ENCODE measurements at places on chromosomes 11 and 22.

DNA sequence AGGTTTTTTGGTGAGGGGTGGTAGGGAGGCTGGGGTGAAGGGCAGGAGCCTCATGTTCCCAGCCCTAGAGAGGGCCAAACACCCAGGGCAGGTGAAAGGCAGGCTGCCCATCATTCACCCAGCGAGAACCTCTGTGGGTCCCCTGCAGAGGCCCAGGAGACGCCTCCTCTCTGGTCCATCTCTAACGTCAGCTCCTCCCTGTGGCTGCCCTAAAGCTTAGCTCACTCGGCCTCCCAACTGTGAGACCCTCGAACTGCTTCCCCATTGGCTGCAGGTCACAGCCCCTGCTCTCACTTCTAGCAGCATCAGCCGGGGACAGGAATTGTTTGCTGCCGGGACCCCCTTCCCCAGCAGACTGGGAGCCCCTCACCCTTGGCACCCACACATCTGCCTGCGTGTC is 615 bp upstream of the NFAM1 start:
- DNase-seq: no peak

DNA sequence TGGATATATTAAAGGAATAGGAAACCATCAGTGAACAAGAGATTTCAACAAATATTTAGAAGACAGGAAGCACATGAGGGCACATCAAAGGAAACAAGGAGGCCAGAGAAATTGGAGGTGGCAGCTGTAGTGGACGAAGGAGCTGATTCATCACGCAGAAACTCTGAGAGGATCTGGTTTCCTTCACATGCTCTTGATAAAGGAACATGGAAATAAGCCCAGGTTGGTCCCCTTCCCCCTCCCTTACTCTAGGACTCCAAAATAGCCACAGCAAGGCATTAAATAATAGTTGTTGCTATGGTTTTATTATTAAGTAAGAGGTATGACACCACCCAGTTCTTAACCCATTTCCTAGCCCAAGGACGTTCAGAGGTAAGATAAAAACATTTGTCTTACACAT is 11.3 kb downstream of the IZUMO1R start:
- no peak for DNase-seq

DNA sequence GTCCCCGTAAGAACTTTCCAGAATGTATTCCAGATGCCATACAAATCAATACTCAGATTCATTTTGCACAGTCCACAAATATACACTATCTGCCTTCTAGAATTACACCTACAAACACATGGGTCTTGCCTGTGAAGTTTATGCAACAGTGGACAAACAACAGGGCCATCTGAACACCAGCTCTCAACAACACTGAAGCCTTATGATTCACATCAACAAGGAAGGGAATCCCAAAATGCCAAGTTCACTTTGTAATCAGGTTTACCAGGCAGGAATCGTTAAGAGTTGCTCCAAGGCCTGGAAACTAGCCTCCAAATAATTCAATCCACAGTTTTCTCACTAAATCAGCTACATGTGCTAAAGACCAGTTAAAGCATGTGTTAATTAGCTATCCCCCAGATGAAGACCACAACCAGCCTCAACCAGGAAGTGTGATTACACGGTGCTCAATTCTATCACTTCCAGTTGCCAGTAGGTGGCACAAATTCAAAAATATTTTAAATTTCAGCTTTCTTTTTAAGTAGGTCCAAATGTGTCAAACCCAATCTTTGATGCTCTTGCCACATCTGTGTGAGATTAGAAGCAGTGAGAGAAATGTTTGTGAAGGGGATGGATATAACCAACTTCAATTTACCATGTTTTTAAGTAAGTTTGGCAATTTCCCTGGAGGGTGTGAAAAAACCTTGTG is 139.1 kb upstream of the BDNF start:
- peak; percentile 10 for DNase-seq

DNA sequence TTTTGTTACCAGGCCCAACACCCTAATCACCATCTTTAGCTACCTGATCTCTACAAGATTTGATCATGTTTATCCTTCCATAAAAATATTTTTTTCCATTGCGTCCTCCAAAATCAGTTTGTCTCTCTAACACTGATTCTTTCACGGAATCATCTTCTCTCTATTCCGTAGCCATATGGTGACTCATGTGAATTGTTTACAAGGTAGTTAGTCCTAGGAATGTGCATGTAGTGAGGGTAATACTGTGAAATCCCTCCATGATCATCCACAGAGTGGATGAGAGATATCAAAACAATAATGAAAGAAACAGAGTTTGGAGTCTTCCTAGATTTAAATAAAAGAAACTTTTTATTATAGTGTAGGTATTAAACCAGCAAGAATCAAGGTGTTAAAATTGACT is 230.2 kb downstream of the METTL15 start:
- DNase-seq: no peak

DNA sequence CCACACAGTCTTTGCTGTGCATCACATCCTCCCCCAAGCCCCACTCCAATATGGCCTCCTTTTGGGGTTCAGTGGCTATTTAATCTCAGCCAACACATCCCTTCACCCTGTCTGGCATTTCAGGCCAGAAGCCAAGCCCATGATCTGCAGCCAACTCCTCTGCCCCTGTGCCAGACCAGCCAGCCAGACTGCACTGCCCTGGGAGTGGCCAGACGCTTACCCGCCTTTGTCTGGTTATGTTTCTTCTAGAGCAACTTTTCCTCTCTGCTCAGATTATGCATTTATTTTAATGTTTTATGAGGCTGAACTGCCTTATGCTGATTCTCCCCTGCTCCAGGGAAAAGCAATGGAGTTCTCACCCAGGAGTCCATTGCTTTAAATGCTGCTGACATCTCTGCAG is 206.7 kb upstream of the TBCEL start:
- DNase-seq: no peak

DNA sequence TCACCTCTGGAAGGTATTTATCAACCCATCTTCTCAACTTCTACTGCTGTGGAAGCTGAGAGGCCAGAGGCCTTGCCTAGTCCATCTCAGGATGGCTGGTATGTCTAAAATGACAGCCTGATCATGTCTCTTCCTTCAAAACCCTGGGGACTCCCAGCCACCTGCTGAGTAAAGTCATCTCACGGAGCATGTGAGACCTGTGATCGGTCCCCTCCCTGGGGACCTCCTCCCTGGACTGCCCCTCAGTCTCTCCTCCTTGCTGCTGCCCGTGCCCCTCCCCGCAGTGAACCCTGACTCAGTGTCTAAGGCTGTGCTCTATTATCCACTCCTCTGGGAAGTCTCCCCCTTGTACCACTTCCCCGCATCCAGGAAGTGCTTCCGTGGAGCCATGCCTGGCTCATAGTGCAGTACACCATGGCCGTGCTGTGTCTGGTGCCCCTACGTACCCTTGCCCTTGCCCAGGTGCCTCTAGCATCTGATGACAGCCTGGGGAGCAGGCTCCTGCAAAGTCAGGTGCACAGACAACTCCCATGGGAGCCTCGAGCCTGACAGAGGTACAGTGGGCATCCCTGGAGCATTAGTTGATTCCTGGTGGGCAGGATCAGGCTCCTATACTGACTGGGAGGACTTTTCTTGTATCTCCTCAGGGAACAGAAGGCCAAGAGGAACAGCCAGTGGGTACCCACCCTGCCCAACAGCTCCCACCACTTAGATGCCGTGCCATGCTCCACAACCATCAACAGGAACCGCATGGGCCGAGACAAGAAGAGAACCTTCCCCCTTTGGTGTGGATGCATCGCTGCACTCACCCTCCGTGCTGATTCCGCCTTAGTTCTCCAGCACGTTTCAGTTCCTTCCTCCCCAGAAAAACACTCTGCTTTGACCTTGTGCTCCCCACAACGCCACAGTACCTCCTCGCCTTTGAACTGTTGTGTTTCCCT is 13.8 kb downstream of the SMARCB1 start:
- no peak for DNase-seq

GRCh38 chr11:64959498-64959897 is 12.4 kb downstream of the MAJIN start:
- DNase-seq: no peak

DNA sequence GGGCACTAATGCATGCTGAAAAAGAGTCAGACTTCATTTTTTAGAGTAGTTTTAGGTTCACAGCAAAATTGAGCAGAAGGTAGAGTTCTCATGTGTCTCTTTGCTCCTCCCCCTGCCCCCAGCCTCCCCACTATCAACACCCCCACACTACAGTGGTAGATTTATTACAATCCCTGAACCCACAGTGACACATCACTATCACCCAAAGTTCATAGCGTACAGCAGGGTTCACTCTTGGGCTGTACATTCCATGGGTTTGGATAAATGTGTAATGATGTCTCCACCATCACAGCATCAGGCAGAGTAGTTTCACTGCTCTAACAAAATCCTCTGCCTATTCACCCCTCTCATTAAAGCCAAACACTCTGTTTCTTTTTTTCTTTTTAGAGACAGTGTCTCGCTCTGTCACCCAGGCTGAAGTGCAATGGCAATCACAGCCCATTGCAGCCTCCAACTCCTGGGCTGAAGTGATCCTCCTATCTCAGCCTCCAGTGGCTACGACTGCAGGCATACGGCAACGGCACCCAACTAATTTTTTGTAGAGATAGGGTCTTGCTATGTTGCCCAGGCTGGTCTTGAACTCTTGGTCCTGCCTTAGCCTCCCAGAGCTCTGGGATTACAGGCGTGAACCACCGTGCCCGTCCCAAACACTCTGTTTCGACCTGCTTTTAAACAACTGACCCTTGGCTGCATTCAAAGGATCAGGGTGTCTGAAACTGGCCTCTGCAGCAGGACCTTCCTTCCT is 4.1 kb downstream of the BEST1 start:
- no peak for DNase-seq

DNA sequence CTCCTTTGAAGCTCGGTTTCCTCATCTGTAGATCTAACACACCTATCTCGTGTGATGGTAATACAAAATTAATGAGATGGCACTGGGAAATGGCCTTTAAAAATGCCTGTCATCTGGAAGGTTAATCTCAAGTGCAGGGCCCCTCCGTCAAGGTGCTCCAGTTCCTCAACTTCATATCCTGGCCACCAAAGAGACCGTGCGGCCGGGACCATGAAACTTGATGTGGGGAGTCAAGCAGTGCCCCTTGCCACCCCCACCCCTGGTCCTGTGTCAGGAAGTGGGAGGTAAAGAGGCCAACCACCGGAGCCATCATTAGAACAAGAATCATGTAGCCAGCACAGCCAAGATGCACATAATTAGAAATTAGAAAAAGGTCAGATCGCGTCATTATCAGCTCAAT is 108.2 kb downstream of the FEZ1 start:
- DNase-seq: no peak

- peak; percentile 94 for DNase-seq
Observed at GRCh38 chr11:46308631-46309419, 31.4 kb downstream of the CREB3L1 start.

- no peak for DNase-seq
Observed at GRCh38 chr22:42363892-42364291, 68.3 kb downstream of the NFAM1 start.

DNA sequence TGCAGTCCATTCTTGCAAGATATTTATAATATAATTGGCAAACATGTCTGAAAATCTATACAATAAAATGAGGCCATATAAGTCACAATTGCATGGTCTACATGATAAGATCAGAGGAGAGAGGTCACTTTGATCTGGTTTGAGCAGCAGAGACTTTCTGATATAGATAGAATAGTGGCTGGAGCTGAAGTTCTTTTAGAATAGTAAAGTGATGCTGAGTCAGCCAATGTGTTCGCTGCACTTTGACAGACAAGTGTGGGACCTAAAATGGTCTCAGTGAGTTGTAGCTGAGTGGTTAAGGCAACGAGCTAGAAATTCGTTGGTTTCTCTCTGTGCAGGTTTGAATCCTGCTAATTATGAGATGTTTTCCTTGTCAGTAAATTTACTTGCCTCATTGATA is 257.0 kb upstream of the C11orf87 start:
- no peak for DNase-seq

GRCh38 chr11:65493367-65494176 is 5.3 kb upstream of the MALAT1 start:
- DNase-seq: no peak

DNA sequence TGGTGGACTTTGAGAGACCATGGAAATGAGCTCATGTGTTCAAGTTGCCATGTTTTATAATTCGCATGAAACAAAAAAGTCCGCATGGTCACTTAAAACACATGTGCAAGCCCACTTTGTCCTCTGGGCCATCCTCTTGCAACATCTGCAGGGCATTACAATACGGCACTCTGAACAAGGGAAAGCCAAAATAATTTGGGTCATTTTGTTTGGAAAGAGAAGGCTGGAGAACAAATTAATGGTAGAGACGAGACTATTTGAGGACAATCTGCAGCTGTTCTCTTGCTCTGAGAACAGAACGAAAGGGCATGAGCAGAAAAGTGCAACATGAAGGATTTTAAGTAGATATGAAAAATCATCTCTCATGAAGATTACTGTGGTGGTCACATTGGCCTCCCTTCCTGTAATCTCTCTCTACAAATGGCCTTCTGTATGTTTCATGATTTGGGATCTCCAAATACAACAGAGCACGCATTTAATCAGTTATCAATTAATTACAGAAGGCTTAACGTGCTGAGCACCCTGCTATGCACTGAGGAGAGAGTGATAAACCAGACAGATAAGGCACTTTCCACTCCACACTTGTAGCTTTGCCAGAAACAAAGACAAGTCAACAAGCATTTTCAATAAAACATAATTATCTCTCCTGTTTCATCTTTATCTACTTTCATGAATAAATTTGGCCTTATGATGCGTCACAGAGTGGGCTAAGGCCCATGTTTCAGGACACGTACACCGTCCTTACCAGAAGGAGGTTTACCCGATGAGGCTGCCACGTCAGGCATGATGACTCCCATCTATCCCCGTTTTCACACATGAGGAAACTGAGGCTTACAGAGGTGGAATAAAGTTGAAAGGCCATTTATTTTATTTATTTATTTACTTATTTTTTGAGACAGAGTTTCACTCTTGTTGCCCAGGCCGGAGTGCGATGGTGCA is 384.1 kb downstream of the LARGE1 start:
- DNase-seq: no peak

- peak; percentile 45 for DNase-seq
Observed at GRCh38 chr22:22687638-22688500, 43.5 kb downstream of the GGTLC2 start.

GRCh38 chr22:17980015-17980590 is 44.3 kb downstream of the MICAL3 start:
- DNase-seq: no peak
